ENCODE measurements at places on chromosomes 2 and 18.
A peak's percentile ranks its signal among the peaks of the same experiment; 100 is the strongest.

- peak; percentile 59 for DNase-seq
Observed at GRCh38 chr2:98822301-98823164, 91.6 kb upstream of the MGAT4A start.

GRCh38 chr2:154097833-154098398 lies 226.2 kb downstream of the GALNT13 start:
- DNase-seq = no peak

DNA sequence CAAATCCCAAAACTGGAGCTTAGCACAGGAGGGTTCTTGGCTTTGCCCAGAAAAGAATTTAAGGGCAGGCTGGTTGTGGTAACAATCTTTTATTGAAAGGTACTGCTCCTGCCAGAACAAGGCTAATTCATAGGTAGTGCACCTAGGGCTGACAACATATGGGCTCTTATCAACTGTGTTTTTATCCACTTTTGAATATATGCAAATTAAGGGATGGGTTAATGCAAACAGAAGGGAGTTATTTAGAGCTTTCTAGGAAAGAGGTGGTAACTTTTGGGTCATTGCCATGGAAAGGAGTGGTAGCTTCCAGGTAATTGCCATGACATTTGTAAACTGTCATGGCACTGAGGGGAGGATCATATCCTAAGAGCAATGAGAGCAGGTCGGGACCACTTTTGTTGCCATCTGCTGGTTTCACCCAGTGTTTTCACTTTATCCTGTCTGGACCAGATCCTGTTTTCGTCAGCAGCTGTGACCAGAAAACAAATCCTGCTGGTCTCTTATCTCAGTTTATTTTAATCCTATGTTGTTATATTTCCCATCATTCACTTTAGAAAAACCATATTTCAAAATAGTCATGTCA lies 981 bp downstream of the C2orf66 start:
- no peak for DNase-seq

- no peak for DNase-seq
Observed at GRCh38 chr18:45567123-45567522, 48.2 kb upstream of the SLC14A2 start.
